T-helper 17 cell (primary cell): ENCODE measurements at places on chromosomes 1 and 21.
A peak's percentile ranks its signal among the peaks of the same experiment; 100 is the strongest.

- H3K27ac ChIP-seq = no peak overlapping the region
- H3K4me3 ChIP-seq = no peak overlapping the region
- no peak for DNase-seq
- H3K4me1 ChIP-seq = peaks cover 6% of the 10 kb centered on the region
These were observed 22.1 kb upstream of the NEXN start for GRCh38 chr1:77866296-77866695.

GRCh38 chr1:160829766-160830165 is 32.9 kb downstream of the CD244 start:
- peak overlapping the region; percentile 51 for H3K27ac ChIP-seq
- H3K4me1 ChIP-seq = peaks cover 25% of the 10 kb centered on the region
- DNase-seq = no peak
- peaks cover 5% of the 10 kb centered on the region for H3K36me3 ChIP-seq

DNA sequence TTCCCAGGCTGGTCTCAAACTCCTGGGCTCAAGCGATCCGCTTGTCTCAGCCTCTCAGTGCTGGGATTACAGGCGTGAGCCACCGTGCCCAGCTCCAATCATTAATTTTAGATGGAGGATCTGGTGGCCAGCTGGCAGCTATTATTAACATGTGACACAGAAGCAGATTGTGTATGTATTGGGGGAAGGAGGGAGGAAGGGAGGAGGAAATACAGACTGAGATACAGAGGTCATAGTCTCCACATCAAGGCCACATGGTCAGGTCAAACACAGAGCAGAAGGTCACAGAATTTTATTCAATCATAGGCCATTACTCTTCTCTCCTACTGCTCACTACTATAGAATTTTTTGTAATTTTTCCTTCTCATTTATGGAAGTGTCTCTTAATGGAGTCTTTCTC is 57.9 kb upstream of the ADORA3 start:
- DNase-seq = no peak
- H3K27ac ChIP-seq = no peak overlapping the region
- H3K4me3 ChIP-seq = no peak overlapping the region

- H3K27ac ChIP-seq = peak overlapping the region; percentile 82
- no peak for DNase-seq
These were observed 97.4 kb downstream of the GIPC2 start for GRCh38 chr1:78143152-78143551.

GRCh38 chr1:168811176-168811575 is 82.2 kb upstream of the DPT start:
- peaks cover 2% of the 10 kb centered on the region for H3K36me3 ChIP-seq
- no peak overlapping the region for H3K27ac ChIP-seq
- H3K4me3 ChIP-seq = no peak overlapping the region
- H3K27me3 ChIP-seq = peaks cover 33% of the 10 kb centered on the region
- H3K4me1 ChIP-seq = no peaks in the 10 kb centered on the region
- no peak for DNase-seq

DNA sequence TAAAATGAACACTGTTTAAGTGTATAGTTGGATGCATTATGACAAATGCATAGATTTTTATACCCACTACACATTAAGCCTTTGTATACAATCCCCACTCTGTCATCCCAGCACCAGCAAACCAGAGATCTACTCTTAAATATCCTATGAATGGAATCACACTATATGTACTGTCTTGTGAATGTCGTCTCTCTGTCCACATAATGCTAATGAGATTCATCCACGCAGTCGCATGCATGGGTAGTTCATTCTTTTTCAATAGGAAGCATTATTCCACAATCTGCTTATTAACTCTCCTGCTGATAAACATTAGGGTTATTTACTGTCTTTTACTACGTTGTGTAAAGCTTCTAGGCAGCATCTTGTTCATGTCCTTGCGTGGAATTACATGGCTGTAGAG is 892.3 kb downstream of the LTN1 start:
- no peaks in the 10 kb centered on the region for H3K4me1 ChIP-seq
- no peak overlapping the region for H3K4me3 ChIP-seq
- no peak overlapping the region for H3K27ac ChIP-seq
- DNase-seq = no peak
- peaks cover 8% of the 10 kb centered on the region for H3K27me3 ChIP-seq

GRCh38 chr1:184533915-184534314 is 147.1 kb downstream of the C1orf21 start:
- peaks cover 25% of the 10 kb centered on the region for H3K27me3 ChIP-seq
- H3K36me3 ChIP-seq = no peaks in the 10 kb centered on the region
- DNase-seq = no peak
- H3K4me3 ChIP-seq = no peak overlapping the region
- H3K27ac ChIP-seq = no peak overlapping the region

DNA sequence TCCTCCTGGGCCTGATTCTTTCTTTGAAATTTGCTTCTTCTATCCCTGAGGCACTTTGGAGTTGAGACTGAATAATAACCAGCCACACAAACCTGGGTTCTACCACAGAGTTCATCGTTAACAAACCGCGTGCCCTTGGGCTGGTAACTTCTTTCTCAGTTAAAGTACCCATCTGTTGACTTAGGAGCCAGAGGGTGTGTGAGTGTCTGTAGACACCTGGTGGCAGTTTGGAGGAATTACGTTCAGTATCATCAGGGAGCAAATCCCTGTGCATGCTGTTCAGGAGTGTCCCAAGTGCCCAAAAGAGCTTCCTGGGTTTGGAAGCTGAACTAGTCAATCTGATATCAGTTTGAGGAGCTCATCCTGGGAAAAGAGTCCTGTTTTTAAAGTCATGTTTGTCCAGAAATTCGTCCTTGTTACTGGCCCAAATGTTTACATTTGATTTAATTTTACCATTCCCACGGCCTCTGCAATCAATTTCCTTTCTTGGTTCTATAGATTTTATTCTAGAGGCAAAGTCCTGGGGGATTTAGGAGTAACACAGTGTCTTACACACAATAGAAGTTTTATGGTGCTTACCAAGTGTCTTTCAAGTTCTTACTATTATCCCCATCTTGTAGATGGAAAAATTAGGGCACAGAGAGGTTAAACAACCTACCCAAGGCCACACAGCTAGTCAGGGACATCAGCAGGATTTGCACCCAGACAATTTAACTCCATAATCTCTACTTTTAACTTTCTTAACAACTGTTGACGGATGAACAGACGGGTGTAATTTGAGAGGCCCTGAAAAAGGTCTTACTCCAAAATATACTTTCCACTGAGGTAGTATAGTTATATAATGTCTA is 26.7 kb upstream of the RPTN start:
- peaks cover 24% of the 10 kb centered on the region for H3K27me3 ChIP-seq
- DNase-seq = peak; percentile 12
- no peak overlapping the region for H3K27ac ChIP-seq
- no peak overlapping the region for H3K4me3 ChIP-seq
- H3K36me3 ChIP-seq = no peaks in the 10 kb centered on the region
- peaks cover 13% of the 10 kb centered on the region for H3K4me1 ChIP-seq

- no peak overlapping the region for H3K4me3 ChIP-seq
- no peak overlapping the region for H3K27ac ChIP-seq
- H3K4me1 ChIP-seq = peaks cover 20% of the 10 kb centered on the region
- H3K36me3 ChIP-seq = no peaks in the 10 kb centered on the region
These were observed 102.5 kb downstream of the EBNA1BP2 start for GRCh38 chr1:43069461-43070050.

GRCh38 chr1:243842978-243843511 is 7.0 kb downstream of the AKT3 start:
- H3K4me1 ChIP-seq = peaks cover 15% of the 10 kb centered on the region
- H3K27me3 ChIP-seq = no peaks in the 10 kb centered on the region
- no peak for DNase-seq
- peak overlapping the region; percentile 91 for H3K27ac ChIP-seq

DNA sequence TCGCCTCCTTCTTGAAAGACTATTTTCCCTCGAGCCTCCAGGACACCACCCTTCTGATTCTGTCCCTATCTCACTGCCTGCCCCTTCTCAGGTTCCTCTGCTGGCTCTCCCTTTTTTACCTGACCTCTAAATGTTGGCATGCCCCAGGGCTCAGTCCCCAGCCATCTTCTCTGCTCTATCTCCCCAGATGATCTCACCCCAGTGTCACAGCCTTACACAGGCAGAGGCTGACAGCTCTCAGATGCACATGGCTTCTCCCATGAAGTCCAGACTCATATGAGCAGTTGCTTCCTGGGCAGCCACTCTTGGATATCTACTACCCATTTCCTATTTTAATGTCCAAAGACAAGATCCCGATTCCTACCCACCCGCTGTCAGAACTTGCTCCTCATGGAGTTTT is 37.5 kb downstream of the RXRG start:
- peaks cover 56% of the 10 kb centered on the region for H3K27me3 ChIP-seq
- H3K4me1 ChIP-seq = peaks cover 11% of the 10 kb centered on the region
- no peak for DNase-seq
- H3K36me3 ChIP-seq = peaks cover 4% of the 10 kb centered on the region
- H3K4me3 ChIP-seq = no peak overlapping the region

DNA sequence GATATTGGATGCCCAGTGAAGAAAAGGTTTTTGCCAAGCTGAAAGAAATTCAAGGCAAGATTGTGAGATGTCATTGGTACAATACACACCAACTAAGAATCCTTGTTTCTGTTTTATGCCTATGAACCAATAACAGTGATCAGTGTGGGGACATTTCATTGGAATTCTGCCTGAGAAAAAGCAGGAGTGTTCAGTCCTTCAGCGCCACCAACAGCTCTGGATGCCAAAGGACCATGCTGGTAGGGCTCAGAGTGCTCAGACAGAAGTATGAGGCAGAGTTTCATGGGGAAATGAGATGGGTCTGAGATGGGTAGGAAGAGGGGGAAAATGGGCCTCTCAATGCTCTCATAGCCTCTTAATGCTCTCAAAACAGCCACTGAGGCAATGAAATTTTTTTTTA is 56.5 kb downstream of the GABPA start:
- DNase-seq = no peak
- H3K4me1 ChIP-seq = peaks cover 11% of the 10 kb centered on the region
- H3K36me3 ChIP-seq = no peaks in the 10 kb centered on the region
- peaks cover 15% of the 10 kb centered on the region for H3K27me3 ChIP-seq
- H3K27ac ChIP-seq = no peak overlapping the region
- H3K4me3 ChIP-seq = peak overlapping the region; percentile 85

GRCh38 chr1:198544265-198544664 is 3.8 kb upstream of the ATP6V1G3 start:
- H3K27ac ChIP-seq = peak overlapping the region; percentile 86
- H3K36me3 ChIP-seq = no peaks in the 10 kb centered on the region
- peaks cover 15% of the 10 kb centered on the region for H3K4me1 ChIP-seq
- no peak for DNase-seq
